ENCODE measurements at places on chromosomes 12 and 14.

DNA sequence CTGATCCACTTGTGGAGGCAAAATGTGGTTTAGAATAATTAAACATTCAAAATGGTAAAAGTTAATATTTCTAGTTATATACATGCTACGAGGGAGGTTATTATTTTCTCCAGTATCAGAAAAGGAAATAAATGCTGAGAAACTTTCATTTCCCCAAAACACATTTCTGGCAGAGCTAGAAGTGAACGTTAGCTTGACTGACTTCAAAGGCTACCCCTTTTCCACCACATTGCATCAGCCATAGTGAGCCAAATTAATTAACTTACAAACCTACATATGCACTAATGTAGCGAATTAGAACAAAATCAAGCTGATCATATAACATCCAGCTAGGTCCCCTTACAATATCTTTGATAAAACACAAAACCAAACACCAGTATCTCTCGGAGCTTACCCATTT is 49.3 kb upstream of the RERGL start:
- DNase-seq: no peak

DNA sequence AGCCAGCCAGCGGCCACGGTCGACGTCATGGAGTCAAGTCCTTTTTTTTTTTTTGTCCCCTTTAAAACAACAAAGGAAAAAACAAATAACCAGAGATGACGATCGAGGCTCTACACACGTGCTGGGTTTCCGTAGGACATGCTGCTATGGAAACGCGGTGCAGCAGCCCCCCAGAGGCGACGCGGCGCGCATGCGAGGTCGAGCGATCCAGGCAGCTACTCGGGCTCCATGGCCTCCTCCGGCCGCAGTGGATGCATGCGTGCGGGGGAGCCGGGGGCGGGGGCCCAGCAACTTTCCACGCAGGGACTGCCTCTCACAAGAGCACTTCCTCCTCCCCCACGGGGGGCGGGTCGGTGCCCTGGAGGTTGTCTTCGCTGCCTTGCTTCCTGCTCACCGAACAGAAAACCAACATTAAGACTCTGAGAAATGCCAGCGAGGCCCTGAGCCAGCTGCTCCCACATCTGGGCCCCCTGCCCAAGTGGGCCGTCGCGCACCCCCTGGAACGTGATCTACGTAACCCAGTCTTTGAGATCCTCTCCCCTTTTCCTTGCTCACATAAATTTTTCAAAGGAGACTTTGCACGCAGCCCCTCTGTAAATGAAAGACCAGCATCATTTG is 30.7 kb downstream of the P2RX4 start:
- DNase-seq: peak; percentile 89

- DNase-seq: no peak
Observed at GRCh38 chr12:58463051-58463450, 457.3 kb downstream of the LRIG3 start.

- DNase-seq: no peak
Observed at GRCh38 chr14:92507174-92507768, 6.3 kb upstream of the RIN3 start.

DNA sequence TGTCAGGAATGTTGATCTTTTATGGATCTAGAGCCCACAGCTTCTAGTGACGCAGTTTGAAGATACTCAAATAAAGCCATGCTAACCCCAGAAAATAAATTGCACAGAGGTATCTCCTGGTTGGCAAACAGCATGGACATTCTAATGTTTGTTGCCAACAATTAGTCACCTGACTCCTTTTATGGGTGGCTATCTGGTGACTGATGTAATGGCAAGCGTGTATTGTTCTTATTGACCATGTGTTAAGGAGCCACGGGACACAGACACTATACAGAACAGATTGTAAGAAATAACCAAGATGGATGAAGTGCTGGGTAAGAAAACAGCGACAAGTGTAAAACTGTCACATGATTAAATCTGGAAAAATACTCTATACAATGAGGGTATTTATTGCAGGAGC is 401.3 kb upstream of the PDE3A start:
- no peak for DNase-seq

DNA sequence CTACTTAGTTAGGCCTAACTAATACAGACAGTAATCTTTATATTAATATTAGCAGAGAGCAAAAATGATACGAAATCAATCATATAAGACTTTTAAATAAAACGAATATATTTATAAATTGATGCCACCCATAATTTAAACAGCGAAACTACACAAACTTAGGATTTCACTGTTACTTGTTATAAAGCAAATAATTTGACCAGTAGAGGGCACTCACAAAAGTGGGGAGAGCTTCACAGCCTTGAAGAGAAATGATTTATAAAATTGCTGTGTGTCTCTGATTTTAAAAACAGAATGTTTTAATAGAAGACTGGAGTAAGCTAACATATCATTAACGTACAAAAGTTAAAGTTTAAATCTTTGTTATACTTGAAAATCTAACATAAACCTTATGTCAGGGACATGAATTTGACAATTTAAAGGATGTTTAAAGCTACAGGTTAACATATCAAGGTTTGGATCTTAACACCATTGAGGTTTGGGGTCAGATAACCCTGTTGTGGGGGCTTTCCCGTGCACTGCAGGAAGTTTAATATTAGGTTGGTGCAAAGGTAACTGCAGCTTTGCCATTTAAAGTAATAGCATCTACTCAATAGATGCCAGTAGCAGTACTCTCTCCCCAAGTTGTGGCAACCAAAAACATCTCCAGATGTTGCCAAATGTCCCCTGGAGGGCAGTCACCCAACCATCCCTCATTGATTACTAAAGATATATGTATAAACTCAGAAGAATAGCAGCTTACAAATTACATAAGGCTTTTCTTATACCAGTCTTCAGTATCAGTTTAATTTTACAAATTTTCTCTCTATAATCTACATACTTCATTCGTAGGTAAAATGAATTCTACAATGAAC is 9.3 kb downstream of the KRAS start:
- no peak for DNase-seq

DNA sequence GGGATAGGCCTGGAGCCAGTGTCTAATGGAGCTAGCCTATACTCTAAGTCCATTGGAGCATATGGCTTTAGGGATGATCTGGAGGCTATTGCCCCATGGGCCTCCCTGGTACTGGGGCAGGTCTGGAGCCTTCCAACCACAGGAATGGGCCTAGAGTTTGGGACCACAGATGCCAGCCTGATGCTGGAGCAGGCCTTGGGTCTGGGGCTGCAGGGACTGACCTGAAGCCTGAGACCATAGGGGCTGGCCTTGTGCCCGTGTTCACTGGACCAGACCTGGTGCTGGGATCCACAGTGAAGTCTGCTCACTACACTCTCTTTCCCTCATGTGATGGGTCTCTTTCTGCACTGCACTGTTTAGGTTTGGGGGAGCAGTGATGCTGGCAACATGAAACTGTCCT is 95.0 kb downstream of the KLHL28 start:
- DNase-seq: no peak

DNA sequence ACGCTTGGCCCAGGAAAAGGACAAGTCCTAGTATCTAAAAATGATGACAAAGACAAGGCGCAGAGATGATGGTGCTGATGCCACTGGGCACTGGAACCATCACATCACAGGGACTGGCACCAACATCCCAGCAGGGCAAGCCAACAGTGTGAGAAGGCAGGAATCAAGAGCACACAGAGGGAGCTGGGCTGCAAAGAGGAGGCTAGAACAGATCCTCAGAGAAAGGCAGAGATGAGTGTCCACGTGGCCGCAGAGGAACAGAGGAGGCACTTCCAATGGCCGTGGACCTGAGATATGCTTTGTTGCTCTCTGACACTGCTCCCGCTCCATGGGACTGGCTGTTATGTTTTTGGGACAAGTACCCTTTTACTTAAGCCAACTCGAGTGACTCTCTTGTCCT is 17.9 kb downstream of the FOXN3 start:
- DNase-seq: no peak

- DNase-seq: no peak
Observed at GRCh38 chr12:5430641-5431603, 986 bp upstream of the NTF3 start.

DNA sequence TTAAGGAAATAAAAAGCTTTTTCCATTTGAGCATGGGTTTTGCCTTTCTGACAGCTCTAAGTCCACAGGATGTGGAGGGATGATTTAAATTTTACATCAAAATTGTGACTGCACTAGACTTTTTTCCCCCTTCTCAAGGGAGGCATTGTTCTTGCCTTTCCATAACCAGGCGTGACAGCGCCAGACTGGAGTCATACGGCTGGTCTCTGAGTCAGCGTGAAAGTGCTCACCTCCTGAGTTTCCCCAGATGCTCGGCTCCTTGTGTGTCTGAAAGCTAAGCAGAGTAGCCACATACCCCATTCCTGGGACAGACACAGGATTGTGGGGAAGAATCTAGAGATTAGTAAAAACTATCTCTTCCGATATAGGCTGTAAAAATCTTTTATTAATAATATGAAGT is 43.1 kb downstream of the SOX5 start:
- DNase-seq: no peak

GRCh38 chr12:98162906-98163678 is 352.3 kb upstream of the TMPO start:
- DNase-seq: no peak

DNA sequence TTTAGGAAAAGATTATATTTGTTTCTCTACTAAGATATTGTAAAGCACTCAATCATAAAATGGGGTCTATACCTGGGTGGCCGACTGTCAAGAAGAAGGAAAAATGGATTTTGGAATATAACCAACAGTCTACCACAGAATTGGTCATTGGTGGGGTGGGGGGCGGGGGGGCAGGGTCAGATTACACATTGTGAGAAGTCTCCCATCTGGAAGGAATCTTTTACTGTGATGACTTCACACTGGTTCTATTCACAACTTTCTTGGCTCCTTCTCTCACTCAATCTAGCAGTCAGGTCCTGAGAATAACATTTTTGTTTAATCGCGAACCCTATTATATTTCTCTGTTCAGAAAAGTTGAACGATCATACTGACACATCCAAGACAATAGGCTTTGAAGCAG is 8.7 kb upstream of the CLEC4E start:
- DNase-seq: no peak

DNA sequence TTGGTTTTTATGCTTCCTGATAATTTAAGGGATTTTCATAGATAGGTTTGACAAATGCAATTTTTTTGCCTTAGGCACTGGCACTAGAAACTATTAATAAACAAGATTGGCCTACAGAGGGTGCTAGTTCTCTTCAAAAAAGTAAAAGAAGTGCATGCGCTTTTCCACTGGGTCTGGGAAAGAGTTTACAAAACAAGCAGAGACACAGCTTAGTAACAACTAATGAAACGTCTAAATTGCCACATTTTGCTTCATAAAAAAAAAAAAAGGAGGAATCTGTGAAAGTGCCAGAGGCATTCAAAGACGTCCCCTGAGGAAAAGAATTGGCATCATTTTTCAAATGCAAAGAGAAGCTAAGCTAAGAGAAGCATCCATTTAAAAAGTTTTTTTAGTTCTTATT is 58.3 kb upstream of the EEA1 start:
- no peak for DNase-seq

GRCh38 chr14:50676814-50677516 is 8.9 kb upstream of the SAV1 start:
- DNase-seq: no peak

DNA sequence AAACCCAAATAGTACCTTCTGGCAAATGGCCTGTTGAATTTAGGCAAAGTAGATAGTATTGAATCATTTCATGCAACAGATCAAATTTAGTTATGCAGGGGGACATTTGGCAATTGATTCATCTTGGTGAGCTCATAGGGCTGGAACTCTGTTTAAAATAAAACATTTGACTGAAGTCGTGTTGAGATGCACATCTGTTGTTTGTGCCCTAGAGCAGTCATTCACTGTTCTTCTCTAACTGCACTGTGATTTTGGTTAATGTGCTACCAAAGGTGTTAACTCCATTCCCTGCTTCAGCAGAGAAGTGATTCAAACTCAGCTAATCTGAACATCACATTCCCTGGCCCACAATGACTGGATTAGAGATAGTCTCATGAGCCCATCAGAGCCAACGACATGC is 44.0 kb upstream of the CSRP2 start:
- no peak for DNase-seq

- no peak for DNase-seq
Observed at GRCh38 chr12:20366776-20367409, 1.4 kb upstream of the PDE3A start.

- no peak for DNase-seq
Observed at GRCh38 chr12:19125325-19125724, 4.2 kb upstream of the PLEKHA5 start.

- no peak for DNase-seq
Observed at GRCh38 chr14:95380350-95381042, 60.8 kb upstream of the CLMN start.

DNA sequence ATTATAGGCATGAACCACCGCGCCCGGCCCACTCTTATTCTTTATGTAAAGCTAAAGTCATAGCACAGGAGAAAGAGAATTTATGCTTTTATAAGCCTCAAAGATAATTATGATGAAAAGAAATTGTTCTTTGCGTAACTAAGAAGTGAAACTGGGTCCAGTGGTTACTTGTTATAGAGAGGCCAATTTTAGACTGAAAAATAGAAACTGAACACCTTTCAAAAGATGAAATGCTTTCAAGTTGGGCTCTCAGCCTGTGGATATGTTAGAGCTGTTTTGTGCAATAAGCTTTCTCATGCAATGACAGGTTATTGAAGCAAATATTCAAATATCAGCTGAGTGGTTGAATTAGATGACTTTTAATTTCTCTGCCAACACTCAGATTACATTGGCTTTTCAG is 7.9 kb downstream of the TMEM253 start:
- DNase-seq: no peak

DNA sequence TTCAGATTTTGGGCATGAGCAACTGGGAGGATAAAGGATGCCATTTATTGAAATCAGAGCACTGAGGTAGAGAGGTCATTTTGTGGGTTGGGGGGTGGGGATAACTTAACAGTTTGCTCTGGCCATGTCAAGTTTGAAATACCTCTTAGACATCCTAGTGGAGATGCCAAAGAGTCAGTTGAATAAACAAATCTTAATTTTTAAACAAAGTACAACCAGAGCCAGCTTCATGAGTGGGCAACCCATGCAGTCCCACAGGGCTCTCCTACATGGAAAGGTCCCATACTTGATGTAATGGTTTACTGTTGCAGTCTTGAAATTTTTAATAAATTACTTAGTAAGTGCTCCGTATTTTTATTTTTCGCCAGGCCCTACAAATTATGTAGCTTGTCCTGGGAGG is 81.2 kb downstream of the ANO4 start:
- DNase-seq: no peak

GRCh38 chr12:47822401-47822800 is 2.7 kb upstream of the HDAC7 start:
- no peak for DNase-seq

DNA sequence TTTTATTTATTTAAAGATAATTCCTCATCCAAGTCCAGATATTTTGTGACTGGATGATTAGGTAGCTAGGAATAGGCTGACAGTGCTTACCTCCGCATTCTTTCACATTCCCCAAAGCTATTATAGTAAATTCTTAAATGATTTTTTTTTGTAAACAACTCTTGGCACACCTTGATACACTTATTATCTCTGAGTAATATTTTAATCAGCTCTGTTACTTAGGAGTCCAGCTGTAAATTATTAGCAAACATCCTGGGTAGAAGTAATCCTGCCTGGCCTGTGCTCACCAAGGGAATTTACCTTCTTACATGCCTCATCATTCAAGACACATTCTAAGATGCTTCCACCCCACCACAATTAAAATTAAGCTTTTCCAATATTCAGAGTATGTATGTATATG is 186.1 kb downstream of the SLC2A13 start:
- no peak for DNase-seq

GRCh38 chr12:53696655-53697331 is 20.9 kb upstream of the ATP5MC2 start:
- DNase-seq: no peak

All from stimulated activated CD8-positive, alpha-beta memory T cell treated with anti-CD3 and anti-CD28 coated beads, Interleukin-4, amount 100 ng/mL, for 4 hours (primary cell).